ENCODE measurements at places on chromosomes 7 and 10.

DNA sequence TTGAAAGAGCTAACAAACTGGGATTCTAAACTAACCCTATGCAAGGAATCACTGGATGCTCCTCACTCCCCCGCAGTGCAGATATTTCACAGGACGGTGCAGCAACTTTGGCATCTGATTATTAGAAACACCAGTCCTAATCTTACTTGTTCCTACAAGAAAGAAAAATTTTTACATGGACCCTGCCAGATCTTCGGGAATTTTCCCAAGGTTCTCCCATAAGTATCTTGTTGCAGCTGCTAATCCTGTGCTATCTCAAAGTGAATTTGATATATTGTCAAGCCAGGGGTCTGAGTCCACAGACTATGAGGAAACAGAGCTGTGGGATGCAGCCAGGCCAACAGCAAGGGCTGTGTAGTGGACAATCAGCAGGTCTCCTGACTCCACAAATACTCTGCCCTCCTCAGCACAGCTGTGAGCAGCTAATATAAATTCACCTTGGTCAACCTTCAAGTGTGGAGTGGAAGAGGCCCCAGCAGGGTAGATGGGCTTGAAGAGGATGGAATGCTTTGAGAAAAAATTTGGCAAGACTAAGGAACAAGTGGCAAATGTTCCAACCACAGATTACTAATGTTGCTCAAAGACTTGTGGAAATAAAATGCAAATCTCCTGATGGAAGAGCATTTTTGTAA is 25.6 kb downstream of the VSTM4 start:
- DNase-seq, result no peak

GRCh38 chr10:86646933-86647332 is 7.4 kb upstream of the OPN4 start:
- no peak for DNase-seq

- DNase-seq, result no peak
These were observed 59.5 kb downstream of the ST8SIA6 start for GRCh38 chr10:17394854-17395253.

DNA sequence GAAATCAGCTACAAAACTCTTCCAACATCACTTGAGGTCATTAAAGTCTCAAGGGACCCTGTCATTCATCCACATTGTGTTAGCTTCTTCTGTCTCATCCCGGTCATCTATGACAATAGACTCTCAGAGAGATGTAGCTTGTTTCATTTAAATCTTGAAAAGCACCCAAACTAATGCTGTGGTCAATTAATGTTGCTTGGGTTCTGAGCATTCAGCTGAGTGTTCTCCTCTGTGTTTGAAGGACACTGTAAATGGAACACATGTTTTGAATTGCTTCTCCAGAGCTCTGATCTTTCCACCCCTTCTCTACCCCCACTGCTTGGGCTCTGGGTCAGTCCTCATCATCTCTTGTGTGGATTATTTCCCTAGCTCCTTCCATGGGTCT is 19.6 kb upstream of the ADD3 start:
- DNase-seq, result no peak

DNA sequence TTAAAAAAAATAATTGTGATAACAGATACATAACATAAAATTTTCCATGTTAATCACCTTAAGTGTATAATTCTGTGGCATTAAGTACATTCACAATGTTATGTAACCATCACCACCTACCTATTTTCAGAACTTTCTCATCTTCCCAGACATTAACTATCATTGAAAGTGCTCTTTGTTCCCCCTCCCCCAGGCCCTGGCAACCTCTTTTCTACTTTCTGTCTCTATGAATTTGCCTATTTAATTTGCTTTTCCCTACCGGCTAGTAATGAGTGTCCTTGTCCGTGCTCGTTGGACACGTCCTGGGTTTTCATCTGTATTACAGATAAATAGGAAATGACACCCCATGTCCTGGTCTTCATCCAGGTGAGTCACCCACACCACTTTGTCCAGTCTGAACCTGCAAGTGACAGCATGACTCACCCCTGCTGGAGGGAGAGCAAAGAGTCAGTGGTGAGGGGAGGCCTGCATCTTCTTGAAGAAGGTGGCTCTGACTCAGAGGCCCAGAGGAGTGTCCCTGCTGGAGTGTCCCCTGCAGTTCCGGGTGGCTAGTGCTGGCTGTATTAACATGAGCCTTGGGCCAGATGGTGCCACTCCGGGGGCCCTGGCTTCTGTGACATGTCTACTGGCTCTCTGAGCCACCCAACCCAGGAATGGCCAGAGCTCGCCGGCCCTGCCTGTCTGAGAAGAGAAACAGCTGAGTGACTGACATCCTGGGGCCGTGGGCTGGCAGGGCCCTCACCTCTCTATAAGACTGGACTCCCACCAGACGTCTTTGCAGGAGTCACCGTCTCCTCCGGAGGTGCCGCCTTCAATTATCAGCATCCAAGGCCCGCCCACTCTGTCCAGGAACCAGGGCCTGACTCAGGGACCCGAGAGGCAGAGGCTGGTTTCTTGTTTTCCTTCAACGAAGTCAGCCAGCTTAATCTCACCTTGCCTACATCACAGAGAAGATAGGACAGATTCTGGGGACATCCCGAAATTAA is 503.2 kb upstream of the MKI67 start:
- no peak for DNase-seq

DNA sequence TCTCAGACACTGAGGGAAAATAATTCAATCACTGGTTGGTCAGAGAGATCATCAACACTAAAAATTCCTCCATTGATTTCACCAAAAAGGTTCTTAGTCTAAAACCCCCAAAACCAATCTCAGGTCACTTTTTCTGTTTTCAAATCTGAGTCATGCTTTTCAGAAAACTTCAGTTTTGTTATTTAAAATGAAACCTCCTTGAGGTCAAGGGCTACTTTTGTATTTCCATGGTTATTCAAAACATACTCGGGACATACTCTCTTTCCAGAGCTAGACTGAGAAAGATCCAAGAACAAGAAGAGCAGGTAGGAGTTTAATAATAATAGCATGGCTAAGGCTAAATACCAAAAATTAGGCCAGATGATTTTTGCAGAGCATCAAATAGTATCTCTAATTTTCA is 152.8 kb downstream of the SDHAF3 start:
- no peak for DNase-seq

Data from esophagus squamous epithelium (tissue), 5 donors.